ENCODE measurements at places on chromosomes 7 and 10.

GRCh38 chr10:73627300-73627699 is 14.0 kb downstream of the MYOZ1 start:
- DNase-seq, result no peak

GRCh38 chr10:128156999-128157755 is 31.0 kb upstream of the MKI67 start:
- DNase-seq, result no peak

GRCh38 chr7:35519971-35520809 is 174.7 kb downstream of the HERPUD2 start:
- DNase-seq, result peak; percentile 86

DNA sequence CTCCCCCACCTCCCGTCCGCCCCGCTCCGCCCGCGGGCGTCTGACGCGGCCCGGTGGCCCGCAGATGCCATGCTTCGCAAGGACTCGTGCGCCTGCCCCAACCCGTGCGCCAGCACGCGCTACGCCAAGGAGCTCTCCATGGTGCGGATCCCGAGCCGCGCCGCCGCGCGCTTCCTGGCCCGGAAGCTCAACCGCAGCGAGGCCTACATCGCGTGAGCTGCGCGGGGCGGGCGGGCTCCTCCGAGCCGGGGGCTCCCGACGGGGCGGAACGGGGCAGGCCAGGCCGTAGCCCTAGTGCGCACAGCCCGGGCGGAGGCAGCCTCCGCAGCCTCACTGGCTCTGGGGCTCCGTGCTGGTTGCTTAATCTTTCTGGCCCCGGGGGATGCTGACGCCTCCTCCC is 2.8 kb downstream of the ASIC3 start:
- DNase-seq, result no peak

GRCh38 chr10:26637521-26638275 is 59.8 kb upstream of the PDSS1 start:
- no peak for DNase-seq

DNA sequence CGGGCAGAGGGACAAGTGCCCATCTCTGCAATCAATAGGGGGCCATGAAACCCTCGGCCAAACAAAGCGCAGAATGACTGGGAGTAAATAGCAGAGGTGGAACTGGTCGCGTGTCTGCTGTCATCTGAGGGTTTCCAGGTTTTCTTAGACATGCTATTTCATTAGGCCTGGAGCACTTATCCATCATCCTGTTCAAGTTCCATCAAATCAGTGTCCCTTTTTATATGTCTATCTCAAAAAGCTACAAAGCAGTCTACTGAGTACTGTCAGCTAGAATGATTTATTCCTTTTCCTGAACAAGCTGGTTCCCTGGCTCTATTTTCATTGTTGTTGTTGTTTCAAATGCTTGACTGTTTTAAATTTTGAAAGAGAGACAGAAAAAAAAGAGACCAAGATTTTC is 590.5 kb downstream of the PARD3 start:
- no peak for DNase-seq

DNA sequence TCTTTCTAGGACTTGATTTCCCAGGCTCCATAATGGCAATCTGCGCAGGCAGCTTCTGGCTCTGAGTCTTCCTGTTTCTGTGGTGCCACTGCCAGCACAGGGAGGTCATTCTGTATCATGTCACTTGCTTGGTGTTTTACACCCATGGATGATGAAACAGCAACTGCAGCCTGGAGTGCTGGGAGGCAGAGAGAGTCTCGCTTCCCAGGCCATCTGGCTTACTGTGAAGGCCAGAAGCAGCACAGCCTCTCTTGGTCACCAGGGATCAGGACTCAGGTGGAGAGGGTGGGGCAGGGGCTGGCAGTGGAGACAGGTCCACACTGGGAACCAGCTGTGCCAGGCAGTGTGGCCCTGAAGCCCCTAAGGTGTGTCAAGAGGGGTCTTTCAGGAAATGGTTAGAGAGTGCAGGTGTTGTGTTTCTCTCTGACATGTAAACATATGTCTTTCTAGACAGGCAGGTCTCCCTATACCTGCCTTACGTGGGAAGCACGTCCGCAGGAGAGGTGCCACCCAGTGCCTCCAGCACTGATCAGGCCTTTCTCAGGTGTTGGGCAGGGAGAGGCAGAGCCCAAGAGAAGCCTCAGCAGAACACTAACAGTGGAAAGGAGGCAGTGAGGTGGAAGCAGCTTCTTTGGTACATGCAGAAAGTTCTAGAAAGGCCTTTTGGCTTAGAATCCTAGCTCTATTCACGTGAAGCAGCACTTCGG is 71.4 kb downstream of the INSIG1 start:
- DNase-seq, result no peak

GRCh38 chr7:27316311-27316710 is 73.7 kb downstream of the EVX1 start:
- no peak for DNase-seq

GRCh38 chr7:66206119-66206933 is 1.2 kb downstream of the TPST1 start:
- no peak for DNase-seq

- DNase-seq, result no peak
These were observed 568 bp upstream of the MEOX2 start for GRCh38 chr7:15686957-15687545.

DNA sequence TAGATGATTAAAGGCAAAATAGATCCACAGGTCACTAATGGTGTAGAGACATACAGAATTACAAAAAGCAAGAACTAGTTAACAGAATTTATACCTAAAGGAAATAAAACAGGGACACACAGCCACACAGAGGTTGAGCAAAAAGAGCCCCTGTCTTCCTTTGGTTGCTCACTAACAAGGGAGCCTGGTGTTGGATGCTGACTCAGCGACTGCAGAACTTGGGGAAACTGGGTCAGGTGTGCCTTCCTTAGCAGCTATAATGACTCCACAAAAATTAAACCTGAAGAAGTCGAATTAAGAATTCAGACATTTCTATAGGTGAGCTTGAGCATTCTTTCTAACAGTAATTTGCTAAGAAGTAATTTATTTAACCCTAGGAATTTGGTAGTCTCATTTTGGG is 15.0 kb downstream of the POM121L12 start:
- DNase-seq, result no peak

DNA sequence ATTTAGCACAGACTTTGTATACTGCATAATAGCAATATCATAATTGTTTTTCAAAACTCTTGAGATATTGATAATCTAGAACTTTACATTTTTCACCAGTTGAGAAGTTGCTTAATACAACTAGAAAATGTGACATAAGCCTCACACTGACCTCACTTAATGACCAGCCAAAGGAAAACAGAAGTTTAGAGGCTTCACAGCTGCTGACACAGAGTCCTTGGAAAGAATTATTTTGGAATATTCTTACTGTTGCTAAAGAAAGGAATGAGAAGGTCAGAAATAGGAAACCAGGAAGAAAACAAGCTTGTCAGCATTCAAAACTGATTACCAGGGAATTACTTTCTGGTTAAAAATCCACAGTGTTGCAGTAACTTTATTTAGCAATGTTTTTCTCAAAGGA is 35.5 kb upstream of the WASL start:
- no peak for DNase-seq

DNA sequence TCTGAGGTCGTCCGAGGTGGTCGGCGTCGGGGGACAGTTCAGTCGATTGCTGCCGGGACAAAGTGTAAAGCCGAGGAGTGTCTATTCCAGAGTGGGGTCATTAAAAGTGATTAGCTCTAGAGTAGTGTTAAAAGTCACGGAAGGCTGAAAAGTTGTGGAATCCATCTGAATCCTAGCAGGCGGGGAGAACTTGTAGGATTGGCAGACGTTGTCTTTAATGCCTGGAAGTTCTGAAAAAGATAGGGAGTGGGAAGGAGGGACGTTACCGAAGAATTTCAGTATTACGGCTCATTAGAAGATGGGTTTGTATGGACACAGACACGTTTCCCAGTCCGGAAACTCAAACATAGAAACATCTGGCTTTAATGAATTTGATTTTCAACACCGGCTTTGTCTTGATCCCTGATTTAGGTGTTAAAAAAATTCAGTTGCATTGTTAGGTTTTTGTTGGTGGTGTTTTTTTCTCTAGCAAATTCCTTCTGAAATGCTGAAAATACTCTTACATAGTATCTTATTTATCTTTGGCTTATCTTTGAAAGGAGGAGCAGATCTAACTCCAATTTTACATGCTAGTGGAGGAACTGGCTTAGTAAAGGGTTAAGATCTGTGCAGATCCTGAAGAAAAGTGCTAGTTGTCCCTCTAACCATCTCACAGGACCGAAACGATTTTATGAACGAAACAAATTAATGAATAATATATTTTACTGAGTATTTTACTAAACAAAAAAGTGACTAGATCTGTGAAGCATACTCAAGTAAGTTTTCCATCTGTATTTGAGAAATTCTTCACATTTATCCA is 900 bp downstream of the MKLN1 start:
- no peak for DNase-seq

GRCh38 chr7:33982425-33982786 is 77.1 kb downstream of the BMPER start:
- DNase-seq, result peak; percentile 15

DNA sequence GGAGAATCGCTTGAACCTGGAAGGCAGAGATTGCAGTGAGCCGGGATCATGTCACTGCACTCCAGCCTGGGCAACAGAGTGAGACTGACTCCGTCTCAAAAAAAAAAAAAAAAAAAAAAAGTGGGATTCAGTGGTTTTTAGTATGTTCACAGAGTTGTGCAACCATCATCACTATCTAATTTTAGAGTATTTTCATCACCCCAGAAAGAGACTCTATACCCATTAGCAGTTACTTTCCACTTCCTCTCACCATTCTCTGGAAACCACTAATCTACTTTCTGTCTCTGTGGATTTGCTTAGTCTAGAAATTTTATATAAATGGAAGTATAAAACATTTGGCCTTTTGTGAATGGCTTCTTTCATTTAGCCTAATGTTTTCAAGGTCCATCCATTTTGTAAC is 113.4 kb downstream of the ST7 start:
- DNase-seq, result no peak

- no peak for DNase-seq
These were observed 178.7 kb downstream of the AHR start for GRCh38 chr7:17477182-17477581.

DNA sequence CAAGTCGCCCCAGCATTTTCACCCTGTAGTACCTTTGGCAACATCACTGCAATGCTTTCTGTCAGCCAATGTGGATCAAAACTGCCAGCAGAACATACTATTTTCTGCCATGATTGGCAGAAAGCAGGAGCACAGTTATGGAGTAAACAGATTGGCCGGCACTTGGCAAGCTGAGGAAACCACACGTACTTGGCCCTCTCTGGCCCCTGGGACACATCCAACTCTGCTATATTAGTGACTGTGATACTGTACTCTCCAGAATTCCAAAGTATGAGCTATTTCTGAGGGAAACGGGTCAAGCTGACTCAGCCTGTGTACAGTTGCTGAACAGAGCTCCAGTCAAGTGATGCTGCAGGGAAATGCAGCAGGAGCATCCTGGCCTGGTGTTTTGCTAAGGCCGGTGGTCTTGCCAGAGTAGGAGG is 39.8 kb upstream of the LANCL2 start:
- DNase-seq, result no peak

DNA sequence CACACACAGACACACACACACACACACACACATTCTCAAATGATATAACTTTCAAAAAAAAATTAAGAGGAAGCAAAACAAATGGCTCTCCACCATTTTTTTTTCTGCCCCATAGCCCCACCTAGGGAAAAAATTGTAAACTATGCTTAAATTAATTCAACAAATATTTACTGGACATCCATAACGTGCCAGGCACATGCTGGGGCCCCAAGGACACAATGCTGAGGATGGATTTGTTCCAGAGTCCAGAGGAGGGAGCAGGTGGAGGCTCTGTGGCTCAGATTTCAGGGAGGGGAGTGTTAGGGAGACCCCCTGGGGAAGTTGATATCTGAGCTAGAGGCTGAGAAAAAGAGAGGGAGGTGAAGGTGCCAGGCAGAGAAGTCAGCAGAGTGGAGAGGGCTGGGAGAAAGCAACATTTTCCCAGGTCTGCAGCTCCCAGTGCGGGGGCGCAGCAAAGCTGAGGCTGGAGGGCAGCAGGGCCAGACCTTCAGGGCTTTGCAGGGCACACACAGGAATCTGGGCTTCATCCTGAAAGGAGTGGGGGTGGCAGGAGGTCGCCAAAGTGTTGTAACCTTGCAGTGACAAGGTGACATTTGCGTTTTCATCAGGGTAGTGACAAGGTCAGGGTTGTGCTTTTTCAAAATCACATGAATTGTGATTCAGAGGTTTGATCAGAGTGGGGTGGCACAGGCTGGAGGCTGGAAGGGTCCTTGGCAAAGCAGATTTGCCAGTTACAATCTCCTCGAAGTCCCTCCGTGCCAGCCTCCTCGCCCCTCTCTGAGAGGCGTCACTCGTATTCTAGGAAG is 261.6 kb downstream of the WDR11 start:
- DNase-seq, result peak; percentile 13

- no peak for DNase-seq
These were observed 165.0 kb downstream of the CHN2 start for GRCh38 chr7:29359482-29360093.

GRCh38 chr7:1056785-1057410 is 12.6 kb downstream of the GPR146 start:
- no peak for DNase-seq

DNA sequence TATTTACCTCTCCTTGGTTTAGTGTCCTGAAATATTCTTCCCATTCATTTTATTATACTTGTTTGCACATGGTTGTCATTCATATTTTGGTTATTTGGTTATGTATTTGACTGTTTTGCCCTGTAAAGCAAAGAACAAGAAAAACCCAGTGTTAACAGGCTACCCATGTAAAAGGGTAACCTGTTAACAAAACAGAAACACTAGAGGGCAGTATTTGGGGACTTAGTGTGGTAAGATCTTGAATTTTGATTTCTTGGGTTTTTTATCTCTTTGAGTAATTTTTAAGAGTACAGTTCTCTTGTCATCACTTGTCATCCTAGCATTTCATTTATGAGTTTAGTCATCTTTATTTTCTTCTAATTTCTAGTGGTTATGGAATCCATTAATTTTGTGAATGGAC is 51.3 kb downstream of the POLL start:
- no peak for DNase-seq

- peak; percentile 52 for DNase-seq
These were observed 431.6 kb upstream of the GALNT17 start for GRCh38 chr7:70700055-70700940.

GRCh38 chr7:27952456-27953285 is 212.7 kb downstream of the TAX1BP1 start:
- DNase-seq, result no peak

GRCh38 chr7:119374436-119374835 is 898.5 kb upstream of the KCND2 start:
- DNase-seq, result no peak

GRCh38 chr7:96739167-96739566 is 29.5 kb upstream of the SEM1 start:
- no peak for DNase-seq

All from T47D (cell line).